ENCODE measurements at places on chromosomes 12 and 14. TPM values are rescaled to one million over a fixed set of nuclear protein-coding genes. Genes with fewer than 3 reads are reported as not detected.

PAH gene
- 0.36 TPM for total RNA-seq

RD3L gene
- total RNA-seq, result not detected

ACVRL1 gene
- total RNA-seq, result 113 TPM

GRCh38 chr12:25629341-25629740 lies 76.3 kb upstream of the LMNTD1 start:
- no peaks in the 10 kb centered on the region for H3K27me3 ChIP-seq
- H3K36me3 ChIP-seq, result no peaks in the 10 kb centered on the region
- no peak overlapping the region for H3K27ac ChIP-seq
- DNase-seq, result no peak
- H3K4me3 ChIP-seq, result no peak overlapping the region
- H3K4me1 ChIP-seq, result no peaks in the 10 kb centered on the region

DNA sequence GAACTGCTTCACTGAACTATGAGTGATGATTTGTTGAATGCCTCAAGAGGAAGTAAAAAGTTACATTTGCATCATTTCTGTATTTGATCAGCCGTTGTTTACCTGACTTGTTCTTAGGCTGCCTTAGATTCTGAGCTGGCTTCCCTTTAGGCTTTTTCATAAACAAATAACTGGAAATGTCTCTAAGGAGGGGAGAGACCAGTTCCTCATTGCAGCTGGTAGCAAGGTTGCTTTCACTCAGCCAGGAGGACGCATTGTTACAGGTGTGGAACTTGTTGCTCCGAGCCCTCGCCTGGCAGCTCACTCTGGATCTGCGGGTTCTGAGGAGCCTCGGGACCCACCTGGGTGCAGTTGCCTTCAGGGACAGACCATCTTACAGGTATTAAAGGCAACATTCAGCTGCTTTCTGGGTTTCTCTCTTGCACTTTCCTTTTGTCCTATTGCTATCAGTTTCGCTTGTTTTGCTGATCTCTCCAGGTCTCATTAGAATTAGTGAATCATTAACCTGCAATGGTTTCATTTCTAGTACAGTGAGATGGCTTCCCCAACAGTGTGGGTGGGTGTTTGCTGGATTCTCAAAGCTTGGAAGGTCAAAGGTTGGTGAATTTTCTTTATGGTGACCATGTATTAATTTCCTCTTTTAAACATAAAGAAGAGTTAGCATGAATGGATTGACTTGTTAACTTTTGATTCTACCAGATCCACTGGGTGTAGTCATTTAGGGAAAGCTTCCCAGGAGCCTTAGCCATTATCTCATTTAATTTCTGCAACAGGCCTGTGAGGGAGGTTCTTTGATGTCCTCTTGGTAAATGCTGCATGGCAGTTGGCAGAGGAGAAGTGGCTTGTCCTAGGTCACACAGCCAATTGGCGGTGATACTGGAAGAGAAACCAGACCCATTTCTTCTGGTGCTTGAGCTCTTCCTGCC lies at the start of gene PLEKHG7:
PLEKHG7 (plus strand) TSS at position 236 of the 926 bp plus-strand sequence. CDS start 3,643 bp downstream, outside the sequence.
- DNase-seq, result no peak
- no peaks in the 10 kb centered on the region for H3K4me1 ChIP-seq

DNA sequence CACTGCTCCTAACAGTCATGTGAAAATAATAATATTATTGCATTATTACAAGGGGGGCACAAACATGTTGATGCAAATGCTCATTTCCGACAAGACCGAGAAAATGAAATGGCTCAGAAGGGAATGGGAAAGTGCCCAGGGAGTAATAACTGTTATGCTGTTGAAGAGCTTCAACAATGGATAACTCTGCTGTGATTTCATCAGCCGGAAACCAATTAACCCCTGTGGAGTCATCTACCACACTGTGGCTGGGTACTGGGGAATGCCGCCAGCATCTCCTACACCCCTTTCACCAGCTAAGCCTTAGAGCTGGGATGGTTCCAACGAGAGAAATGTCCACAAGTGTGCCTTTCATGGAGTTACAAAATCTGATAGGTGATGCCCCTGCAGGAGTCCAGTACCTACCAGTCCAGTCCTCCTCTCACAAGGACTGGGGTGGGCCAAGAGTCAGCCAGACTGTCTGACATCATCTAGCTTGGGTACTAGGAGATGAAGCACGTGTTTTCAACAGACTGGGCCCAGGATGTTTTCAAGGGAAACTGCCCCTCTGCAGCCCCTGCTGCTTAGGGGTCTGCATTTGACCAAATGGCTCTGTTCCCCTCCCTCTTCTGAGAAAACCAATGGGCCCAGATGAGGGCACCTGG lies 509.3 kb upstream of the CCDC196 start:
- H3K27me3 ChIP-seq, result no peaks in the 10 kb centered on the region
- H3K4me1 ChIP-seq, result no peaks in the 10 kb centered on the region
- DNase-seq, result no peak
- no peak overlapping the region for H3K4me3 ChIP-seq
- no peak overlapping the region for H3K27ac ChIP-seq

DNA sequence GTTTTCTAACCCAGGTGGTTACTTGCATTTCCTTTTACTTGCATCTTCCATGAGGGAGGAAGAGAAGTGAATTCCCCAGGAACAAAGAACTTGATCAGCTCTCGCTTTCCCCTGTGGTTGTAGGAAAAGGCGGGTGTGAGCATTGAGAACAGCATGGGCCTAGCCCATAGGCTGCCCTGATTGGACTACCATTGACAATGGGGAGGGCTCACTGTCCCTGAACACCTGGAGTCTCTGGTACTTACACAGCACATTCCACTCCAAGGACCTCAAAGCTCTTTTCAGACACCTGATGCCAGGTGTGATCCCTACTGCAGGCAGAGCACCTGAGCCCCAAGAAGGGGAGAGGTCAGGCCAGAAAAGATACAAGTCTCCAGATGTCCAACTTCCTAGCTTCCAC lies 25.0 kb downstream of the MAX start:
- H3K27ac ChIP-seq, result no peak overlapping the region
- H3K4me3 ChIP-seq, result no peak overlapping the region
- H3K36me3 ChIP-seq, result peaks cover 49% of the 10 kb centered on the region
- no peaks in the 10 kb centered on the region for H3K27me3 ChIP-seq
- H3K4me1 ChIP-seq, result peaks cover 77% of the 10 kb centered on the region
